ENCODE measurements at places on chromosomes 3 and 15.

GRCh38 chr3:150165396-150166094, 194.8 kb upstream of the PFN2 start:
- no peak for DNase-seq

DNA sequence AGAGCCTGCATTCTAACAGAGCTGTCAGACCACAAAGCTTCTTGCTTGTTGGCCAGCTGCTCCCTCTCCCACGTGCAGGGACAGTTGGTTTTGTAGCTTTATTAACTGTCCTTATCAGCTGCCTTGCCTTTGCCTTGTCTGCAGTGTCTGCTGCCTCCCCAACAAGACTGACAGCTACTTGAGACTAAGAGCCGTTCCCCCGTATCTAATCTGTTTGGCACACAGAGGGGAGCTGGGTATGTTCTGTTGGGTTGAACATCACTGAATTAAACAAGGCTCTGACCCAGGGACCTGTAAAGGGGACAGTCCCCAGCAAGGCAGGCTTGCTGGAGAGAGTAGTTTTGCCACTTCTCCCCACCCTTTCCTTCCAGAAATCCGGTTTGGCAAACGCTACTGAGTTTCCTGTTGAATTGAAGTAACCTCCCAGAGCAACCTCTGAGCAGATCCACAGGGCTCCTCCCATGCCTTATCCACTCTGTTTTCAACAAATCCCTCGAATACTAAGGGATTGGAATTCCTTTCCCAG, 116.1 kb downstream of the ANP32A start:
- DNase-seq, result peak; percentile 35

- DNase-seq, result no peak
Measured at GRCh38 chr3:85571835-85572234, 613.0 kb downstream of the CADM2 start.

GRCh38 chr15:31219221-31219620, 107.4 kb upstream of the KLF13 start:
- no peak for DNase-seq

GRCh38 chr15:58179206-58179605, 41.0 kb downstream of the AQP9 start:
- no peak for DNase-seq

DNA sequence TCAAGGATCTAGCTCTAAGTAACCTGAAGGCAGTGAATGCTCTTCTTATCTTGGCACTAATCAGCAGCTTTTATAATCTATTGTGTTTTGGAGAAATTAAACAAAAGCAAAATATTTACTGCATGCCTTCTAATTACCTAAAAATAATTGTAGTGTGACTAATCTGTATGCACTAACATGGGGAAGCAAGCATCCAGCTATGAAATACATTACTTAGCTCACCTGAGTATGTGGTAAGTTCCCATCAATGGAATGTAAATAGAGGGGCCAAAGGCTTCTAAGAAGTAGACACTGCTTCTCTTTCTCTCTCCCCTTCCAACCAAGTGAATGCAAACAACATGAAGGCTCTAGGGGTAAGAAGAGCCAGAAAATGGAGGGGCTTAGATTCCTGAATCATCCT, 165.6 kb downstream of the STAG1 start:
- DNase-seq, result no peak

DNA sequence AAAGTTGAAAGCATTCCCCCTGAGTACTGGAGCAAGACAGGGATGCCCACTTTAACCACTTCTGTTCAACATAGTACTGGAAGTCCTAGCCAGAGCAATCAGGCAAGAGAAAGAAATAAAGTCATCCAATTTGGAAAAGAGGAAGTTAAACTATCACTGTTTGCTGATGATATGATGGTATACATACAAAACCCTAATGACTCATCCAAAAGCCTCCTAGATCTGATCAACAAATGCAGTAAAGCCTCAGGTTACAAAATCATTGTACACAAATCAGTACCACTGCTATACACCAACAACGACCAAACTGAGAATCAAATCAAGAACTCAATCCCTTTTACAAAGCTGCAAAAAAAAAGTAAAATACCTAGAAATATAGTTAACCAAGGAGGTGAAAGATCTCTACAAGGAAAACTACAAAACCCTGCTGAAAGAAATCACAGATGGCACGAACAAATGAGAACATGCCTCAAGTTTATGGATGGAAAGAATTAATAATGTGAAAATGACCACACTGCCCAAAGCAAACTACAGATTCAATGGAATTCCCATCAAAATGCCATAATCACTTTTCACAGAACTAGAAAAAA, 40.3 kb downstream of the RPL39L start:
- DNase-seq, result no peak

DNA sequence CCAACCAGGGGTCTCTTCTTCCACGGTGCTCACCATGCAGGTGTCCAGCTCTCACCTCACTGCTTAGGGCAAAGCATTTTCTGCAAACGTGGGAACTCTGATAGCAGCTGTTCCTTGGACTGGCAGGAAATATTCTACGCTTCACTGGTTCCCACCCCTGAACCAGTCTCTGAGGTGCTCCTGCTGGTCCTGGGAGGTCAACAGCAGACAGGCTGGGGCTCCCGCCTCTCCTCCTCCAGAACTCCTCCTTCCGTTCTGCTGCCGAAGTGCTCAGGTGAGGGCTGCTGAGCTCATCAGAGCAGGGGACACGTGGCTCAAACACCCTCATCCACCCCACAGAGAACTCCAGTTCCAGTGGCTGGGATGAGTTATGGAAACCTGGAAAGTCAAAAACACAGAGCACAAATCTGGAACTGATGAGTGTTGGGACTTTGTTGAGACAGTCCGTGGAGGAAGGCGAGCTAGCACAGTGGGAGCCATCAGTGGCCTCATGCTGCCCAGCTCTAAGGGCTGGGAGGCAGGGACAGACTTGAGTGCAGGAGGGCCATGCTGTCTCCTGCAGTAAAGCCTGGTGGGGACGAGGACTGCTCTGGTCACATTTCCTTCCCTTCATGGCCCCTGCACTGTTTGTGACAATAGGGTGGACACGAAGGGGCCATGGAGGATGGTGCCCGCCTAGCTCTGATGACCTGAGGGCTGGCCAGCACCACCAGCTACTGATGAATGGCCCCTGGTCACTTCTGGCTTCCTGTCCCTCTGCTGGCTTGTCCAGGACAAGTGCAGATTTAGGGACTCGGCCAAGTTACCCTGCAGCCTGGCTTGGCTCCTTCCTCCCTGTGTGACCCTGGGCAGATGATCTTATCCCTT, 137.8 kb downstream of the KLF13 start:
- DNase-seq, result no peak

- DNase-seq, result peak; percentile 61
Measured at GRCh38 chr15:90174140-90174875, 26.8 kb upstream of the SEMA4B start.

DNA sequence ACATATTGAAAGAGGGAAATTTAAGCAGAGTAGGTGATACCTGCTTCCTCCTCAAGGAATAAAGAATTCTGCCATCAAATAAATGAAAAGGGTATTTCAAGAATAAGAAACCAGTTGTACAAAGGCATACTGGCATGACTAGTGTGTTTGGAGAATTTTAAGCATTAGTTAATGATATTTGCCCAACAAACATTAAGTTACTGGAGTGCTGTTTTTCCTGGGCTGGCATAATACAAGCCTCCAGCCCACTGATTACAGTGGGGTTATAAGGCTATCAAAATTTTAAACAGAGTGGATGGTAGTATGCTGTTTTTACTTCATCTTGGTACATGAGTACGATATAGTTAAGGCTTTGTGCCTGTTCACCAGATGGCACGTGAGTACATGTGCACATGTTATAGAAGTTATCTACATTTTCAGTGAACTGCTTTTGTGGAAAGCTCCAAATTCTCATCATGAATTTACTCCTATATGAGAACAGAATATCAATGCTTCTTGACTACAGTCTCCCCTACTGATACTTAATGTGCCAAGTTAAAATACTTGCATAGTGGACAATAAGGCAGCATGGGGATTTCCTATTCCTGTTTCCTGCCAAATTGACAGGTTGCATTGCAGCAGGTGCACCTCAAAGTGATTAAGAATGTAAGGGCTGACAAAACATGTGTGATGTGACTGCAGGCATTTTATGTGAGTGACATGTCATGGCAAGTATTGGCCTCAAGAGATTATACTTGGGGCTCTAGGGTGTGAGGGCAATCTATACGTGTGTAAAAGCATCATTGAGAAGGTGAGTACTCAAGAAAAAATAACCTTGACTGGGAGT, 14.9 kb downstream of the NAALADL2 start:
- no peak for DNase-seq

DNA sequence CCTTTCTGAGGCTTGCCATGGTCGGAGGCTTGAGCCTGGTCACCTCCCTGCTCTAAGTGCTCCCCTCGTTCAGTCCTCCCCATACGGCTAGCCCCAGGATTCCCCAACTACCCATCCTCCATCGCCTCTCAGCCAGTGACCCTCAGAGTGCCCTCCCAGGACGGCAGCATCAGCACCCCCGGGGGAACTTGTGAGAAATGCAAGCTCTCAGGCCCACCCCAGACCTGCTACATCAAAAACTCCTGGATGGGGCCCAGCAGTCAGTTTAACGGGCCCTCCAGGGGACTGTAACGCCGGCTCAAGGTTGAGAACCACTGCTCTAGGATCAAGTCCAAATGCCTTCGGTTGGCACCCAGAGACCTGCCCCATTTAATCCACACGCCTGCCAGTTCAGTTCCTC, 6.9 kb downstream of the ADAMTS17 start:
- DNase-seq, result no peak
